ENCODE measurements at places on chromosomes 7 and 10.

- DNase-seq, result peak; percentile 73
Measured at GRCh38 chr7:44059219-44060090, 5.9 kb downstream of the PGAM2 start.

DNA sequence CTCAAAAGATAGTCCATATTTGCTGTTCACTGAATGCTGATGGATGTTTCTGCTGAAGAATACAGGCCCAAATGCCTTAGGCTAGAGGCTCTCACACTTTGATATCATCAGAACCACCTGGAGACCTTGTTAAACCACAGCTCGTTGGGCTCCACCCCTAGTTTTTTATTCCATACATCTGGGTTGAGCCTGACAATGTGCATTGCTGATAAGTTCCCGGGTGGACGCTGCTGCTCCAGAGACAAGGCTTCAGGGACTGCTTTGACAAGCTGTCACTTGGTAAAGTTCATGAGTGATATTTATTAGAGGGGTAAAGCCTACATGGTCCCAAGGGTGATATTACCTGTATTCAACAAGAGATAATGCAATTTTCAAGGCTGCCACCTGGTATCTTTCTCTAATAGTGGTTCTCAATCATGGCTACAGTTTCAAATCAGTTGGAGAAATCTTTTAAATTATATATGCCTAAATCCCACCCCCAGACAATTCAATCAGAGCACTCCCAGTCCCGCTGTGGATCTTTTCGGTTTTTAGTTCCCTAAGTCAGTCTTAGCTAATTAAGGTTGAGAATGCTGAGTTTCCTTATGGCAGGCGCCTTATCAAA lies 107.1 kb upstream of the GSDME start:
- no peak for DNase-seq

DNA sequence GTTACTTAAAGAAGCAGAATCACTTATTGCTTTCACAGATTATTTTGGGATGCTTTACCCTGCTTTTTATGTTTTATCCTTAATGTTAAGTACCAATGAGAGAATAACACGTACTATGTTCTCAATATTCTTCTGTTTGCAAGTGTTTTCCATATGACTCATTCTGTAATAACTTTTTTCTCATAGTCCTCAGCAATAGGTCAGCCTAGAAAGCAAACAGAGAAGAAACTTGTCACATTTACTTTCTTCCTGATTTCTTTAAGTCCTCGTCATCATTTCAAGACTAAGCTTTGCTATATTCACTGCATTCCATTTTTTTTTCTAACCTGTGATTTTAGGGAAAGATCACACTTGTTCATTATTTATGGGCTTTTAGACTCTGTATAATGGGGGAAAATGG lies 6.8 kb upstream of the AGR2 start:
- no peak for DNase-seq

DNA sequence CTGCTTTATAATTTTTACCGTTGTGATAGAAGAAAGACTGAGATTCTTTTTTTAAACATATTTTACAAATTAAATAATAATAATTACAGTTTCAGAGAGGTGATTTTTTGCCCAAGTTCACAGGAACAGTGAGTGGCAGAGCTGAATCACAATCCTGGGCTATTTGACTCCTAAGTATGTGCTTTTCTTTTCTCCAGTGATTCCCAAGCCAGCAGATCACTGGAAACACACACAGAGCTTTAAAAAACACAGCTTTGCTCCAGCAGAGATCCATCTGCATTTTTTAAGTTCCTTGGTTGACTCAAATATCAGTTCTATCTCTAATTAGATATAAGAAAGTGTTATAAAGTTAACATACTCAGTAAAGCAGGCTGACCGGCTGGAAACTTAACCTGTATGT lies 69.0 kb downstream of the AHR start:
- DNase-seq, result no peak

GRCh38 chr10:72421885-72422540 lies 67.3 kb upstream of the DNAJB12 start:
- no peak for DNase-seq

GRCh38 chr10:131444286-131444685 lies 132.8 kb upstream of the TCERG1L start:
- no peak for DNase-seq

GRCh38 chr7:150514748-150515222 lies at the start of gene GIMAP7:
Gene GIMAP7 (plus strand): TSS chr7:150514872. CDS start chr7:150519975, 5,103 bp downstream.
- DNase-seq, result peak; percentile 62

DNA sequence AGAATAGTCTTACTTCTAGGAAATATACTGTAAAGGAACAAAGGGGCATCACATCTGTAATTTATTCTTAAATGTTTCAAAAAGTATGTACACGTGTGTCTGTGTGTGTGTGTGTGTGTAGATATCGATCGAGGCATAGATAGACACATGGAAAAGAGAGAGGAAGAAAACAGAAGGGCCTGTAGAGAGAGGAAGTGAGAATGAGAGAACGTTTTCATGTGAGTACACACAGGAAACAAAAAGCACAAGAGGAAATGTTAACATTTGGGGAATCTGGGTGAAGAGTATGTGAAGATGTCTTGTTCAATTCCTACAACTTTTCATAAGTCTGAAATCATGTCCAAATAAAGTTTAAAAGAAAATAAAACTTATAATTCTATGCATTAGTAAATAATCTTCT lies 286.5 kb upstream of the SORCS1 start:
- DNase-seq, result no peak

- no peak for DNase-seq
Measured at GRCh38 chr10:31864834-31865518, 63.7 kb downstream of the ARHGAP12 start.

DNA sequence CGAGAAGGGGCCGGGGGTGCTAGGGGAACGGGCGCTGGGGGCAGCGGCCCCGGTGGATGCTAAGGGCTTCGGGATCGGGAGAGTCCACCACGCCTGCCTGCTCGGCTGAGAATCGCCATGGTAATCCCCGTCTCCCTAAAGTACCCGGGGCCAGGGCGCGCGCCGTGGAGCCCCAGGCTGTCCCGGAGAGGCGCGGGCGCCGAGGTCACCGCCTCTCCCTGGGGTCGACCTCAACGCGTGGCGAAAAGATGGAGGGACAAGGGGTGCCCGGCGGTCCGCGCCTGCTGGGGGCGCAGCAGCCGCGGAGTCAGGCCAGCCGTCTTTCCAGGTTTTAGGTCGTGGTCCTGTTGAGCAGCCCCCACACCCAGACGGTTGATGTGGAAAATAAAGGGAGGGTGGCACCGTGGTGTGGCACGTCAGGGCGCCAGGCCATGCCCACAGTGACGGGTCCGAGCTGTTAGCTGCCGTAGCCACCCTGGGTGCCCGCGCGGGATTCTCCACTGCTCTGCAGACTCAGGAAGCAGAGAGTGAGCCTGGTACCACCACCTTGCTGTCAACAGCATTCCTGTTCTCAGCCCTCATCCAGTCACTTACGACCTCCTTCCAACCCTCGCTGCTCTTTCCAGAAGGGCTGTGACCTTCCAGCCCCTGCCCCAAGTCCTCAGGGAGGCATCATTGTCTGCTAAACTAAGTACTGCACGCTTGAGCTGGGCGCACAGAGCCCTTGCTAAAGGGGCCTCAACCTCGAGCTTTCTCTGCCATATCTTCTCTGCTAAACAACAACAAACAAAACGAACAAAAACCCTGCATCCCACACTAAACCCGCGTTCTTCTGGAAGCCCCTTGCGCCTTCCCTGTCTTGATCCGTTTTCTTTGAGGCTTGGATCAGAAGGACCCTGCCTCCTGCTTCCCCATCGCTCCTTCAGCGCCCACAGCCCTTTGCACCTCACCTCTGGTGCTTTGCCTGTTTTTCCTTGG lies 666 bp downstream of the SMKR1 start:
- DNase-seq, result no peak

GRCh38 chr10:110156046-110156445 lies 51.4 kb upstream of the MXI1 start:
- DNase-seq, result no peak

GRCh38 chr10:96789571-96790108 lies 42.5 kb upstream of the LCOR start:
- DNase-seq, result peak; percentile 28

- no peak for DNase-seq
Measured at GRCh38 chr10:127883516-127883915, 9.2 kb downstream of the CLRN3 start.

DNA sequence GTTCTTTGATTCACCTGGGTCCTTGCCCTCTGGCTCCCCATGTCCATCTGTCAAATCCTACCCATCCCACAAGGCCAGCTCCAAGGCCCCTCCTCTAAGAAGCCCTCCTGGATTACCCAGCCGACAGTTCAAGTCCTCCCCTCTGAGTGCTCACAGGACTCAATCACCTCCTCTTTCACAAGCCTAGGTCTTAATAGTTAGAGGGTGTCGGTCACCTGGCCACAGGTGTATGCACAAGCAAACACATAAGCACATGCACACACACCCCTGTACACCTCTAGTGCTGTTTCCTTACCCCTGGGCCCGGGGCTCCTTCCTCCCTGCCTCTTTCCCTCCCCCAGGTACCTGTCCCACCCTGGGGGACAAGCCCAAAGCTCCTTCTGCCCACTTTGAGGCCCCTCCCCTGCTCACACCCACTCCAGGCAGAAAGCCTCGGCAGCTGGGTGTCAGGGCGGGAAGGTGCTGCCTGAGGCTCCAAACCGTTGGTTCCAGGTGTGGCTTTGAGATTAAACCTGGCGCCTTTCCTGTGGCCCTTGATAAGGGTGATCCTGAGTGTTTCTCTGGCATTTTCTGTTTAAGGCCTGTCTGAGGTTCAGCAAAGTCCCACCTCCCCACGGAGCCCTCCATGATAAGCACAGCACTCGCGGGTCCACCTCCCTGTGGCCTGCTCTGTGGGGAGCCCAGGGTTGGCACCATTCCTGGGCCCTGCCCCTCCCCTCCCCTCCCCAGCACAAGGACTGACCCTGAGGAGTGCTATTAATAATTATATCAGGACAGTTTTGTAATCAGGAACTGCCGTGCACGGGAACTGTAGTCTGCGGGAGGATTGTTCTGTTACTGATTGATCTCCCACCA lies 14.6 kb upstream of the AQP1 start:
- no peak for DNase-seq

Data from CD4-positive, alpha-beta T cell treated with Interleukin-1 beta for 1 hour (primary cell).